ENCODE measurements at places on chromosomes 2 and 18.

DNA sequence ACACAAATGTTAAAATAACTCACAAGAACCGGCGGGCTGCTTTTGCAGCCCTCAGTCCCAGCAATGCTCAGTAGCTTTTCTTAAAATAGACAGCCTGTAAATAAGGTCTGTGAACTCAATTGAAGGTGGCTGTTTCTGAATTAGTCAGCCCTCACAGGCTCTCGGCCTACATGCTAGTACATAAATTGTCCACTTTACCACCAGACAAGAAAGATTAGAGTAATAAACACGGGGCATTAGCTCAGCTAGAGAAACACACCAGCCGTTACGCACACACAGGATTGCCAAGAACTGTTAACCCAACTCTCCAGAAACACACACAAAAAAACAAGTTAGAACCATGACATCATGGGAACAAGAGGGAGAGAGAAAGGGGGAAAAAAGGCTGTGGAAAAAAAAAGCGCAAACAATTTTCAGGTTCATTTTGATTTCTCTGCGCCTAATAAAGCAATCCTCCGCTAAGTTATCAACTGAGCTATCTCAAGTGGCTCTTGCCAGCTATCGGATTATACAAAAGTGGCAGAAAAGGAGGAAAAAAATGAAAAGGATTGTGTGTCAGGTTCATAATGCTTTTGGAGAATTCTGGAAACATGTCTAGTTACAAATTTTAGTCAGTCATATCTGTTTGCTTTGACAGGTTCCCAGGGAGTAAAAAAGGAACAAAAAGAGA is 89.1 kb downstream of the ZEB2 start:
- no peak for DNase-seq

DNA sequence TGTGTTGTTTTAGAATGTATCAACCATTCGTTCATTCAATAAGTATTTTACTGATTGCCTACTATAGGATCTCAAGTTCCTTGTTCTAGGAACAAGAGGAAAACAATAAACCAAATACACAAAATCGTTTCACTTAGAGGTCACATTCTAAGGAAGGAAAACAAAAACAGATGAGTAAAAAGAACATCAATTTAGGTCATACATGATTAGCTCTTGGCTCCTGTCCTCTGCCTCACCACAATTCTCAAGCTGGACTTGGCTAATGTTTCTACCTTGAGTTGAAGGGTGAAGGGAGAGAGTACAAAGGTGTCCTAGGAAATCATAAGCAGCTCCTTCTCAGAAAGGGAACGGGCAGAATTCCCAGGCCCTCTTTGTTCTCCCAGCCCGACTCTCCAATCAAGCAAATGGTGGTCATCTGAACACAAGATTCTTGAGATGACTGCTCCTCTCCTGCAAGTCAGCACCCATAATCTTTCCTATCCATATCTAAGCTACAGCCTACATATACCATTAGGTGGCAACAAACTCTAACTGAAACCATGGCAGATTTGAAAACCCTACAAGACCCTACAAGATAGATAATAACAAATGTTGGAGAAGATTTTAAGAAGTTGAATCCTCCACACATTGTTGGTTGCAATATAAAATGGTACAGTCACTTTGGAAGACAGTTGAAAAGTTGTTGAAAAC is 76.0 kb downstream of the CBLN2 start:
- DNase-seq = no peak

GRCh38 chr2:43329637-43330036 is 103.2 kb upstream of the ZFP36L2 start:
- no peak for DNase-seq

DNA sequence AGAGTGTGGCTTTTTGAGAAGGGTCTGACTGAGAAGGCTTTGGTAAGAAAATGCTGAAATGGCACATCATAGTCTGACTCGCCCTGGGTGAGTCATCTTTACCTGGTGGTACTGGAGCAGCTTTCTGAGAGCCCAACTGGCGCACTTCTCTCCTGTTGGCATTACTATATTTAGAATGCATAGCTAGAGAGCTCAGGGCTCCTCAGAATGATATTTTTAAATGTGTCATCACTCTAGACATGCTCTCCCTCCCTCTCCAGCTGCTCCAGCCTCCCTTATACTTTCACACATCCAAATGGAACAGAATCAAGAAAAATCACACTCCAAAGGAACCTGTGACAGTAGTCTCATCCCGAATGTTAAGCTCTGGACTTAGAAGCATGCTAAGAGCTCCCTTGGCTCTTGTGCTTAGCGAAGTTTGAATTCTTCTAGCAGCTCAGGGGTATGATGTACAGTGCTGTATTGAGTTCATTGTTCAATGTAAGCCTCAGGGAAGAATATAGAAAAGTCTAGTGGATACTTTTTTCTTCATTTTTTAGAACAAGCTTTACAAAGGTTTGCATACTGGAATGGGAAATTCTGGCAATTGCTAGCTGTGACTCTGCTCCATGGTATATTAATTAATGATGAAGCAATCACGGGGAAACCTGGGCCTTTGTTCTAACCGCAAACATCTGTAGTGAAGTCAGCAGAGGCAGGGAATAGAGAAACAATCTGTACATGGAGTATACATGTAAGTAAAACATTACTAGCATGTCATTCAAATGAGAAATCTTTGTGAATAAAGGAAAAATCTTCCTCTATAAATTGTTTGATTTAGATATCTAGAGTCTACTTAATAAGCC is 751.2 kb upstream of the NRXN1 start:
- DNase-seq = no peak

GRCh38 chr2:15737314-15738224 is 145.9 kb downstream of the DDX1 start:
- DNase-seq = no peak

- DNase-seq = no peak
Measured at GRCh38 chr2:18701981-18702380, 112.6 kb upstream of the NT5C1B start.

- no peak for DNase-seq
Measured at GRCh38 chr2:70417011-70417410, 115.1 kb upstream of the FAM136A start.

DNA sequence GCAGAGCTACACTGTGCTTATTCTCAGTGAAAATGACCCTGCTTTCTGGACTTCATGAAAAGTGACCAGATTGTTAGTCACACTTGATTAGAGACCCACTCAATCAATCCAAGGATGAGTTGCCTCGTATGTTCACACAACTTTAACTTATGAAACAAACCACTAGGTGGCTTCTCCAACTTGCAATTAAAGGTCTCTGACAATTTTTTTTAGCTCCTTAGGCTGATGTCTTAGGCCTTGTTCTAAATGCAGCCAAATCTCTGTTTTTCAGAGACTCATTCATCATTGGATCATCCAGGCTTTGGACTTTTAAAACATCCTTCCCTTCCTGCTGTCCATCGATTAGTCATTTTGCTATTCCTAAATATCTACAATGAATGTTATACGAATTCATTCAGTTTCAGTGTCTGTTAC is 63.4 kb downstream of the MREG start:
- no peak for DNase-seq

GRCh38 chr2:115757286-115757685 is 1314.8 kb downstream of the DPP10 start:
- no peak for DNase-seq

DNA sequence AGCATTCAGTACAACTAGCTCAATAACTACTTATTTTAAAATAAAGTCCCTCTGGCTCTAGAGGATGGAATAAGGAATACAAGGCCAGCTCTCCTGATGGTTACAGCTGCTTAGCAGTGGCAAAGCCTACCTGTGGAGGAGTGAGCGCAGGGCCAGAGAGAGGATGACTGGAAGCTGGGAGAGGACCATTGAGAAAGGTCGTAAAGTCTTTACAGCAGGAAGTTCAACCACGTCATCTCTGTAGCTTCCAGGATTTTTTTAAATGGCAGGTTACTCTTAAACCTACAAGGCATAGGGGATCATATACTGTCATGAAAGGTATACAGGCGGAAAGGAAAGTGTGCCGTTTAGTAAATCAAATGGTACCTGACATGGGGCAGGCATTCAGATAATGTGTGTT is 26.3 kb downstream of the ANXA4 start:
- DNase-seq = no peak

- no peak for DNase-seq
Measured at GRCh38 chr18:46942646-46943045, 25.2 kb downstream of the KATNAL2 start.

GRCh38 chr2:220433131-220433530 is 805.7 kb downstream of the SLC4A3 start:
- no peak for DNase-seq
